Caco-2 (cell line): ENCODE measurements at places on chromosomes 2 and 18. TPM values are rescaled to one million over a fixed set of nuclear protein-coding genes. Genes with fewer than 3 reads are reported as not detected.

- no peak overlapping the region for H3K4me3 ChIP-seq
- DNase-seq: no peak
- no peaks in the 10 kb centered on the region for H3K4me1 ChIP-seq
Measured at GRCh38 chr2:204135752-204136151, 199.2 kb downstream of the ICOS start.

The GREB1 gene
- total RNA-seq: 2.2 and 2.4 TPM in 2 replicates

DNA sequence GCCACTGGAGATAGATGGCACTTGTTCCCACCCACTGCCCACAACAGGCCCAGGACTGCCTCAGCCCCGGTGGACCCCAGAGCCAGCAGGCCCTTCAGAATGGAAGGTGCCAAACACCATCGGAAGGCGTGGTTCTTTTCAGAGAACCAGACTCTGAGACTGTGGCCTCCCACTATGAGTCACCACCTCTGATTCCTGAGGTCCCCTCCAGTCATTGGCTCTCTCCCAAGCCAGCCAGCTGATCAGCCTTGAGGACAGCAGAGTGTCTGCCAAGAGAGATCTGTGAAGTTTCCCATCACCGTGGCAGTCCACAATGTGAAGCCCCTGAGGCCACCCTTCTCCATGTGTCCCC lies 10.4 kb upstream of the MAP3K2 start:
- no peak overlapping the region for H3K4me3 ChIP-seq
- no peak overlapping the region for H3K27ac ChIP-seq
- DNase-seq: peak; percentile 50

DNA sequence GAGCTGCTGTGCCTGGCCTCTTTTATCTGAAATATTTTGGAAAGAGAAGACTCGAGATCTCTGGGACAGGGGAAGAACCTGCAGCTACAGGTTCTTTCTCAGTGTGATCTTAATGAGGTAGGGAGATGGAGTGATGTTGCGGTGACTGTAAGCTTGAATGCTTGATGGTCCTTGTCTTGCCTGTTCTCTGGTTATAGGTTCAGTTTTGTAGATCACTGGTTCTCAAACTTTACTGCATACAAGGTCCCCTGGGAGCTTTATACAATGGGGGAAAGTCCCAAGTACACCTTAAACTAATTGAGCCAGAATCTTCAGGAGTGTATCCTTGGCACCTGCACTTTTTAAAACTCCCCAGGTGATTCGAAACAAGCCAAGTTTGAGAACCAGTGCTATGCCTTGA lies 136.7 kb upstream of the CXCR4 start:
- no peaks in the 10 kb centered on the region; the same call in none of the 2 replicates for H3K27me3 ChIP-seq
- no peak overlapping the region for H3K27ac ChIP-seq
- no peaks in the 10 kb centered on the region for H3K36me3 ChIP-seq
- no peak overlapping the region for H3K4me3 ChIP-seq
- no peak for DNase-seq

- DNase-seq: no peak
- H3K27ac ChIP-seq: no peak overlapping the region
- H3K27me3 ChIP-seq: no peaks in the 10 kb centered on the region
- H3K4me3 ChIP-seq: no peak overlapping the region
- H3K36me3 ChIP-seq: no peaks in the 10 kb centered on the region
- H3K4me1 ChIP-seq: peaks cover 10% of the 10 kb centered on the region
Measured at GRCh38 chr18:23631312-23631711, 31.4 kb downstream of the ANKRD29 start.

The C2orf15 gene
- total RNA-seq: 11.3 and 12.5 TPM in 2 replicates

The GCKR gene
- total RNA-seq: 0.65 TPM in 1 of 2 replicates, not detected in the other

The LHCGR gene
- total RNA-seq: not detected in 2 replicates

GRCh38 chr18:41972067-41972925 lies 17.3 kb downstream of the PIK3C3 start:
- no peak for DNase-seq
- no peaks in the 10 kb centered on the region for H3K27me3 ChIP-seq
- no peak overlapping the region for H3K27ac ChIP-seq

The KLHL30 gene
- total RNA-seq: 0.26 and 0.36 TPM in 2 replicates

DNA sequence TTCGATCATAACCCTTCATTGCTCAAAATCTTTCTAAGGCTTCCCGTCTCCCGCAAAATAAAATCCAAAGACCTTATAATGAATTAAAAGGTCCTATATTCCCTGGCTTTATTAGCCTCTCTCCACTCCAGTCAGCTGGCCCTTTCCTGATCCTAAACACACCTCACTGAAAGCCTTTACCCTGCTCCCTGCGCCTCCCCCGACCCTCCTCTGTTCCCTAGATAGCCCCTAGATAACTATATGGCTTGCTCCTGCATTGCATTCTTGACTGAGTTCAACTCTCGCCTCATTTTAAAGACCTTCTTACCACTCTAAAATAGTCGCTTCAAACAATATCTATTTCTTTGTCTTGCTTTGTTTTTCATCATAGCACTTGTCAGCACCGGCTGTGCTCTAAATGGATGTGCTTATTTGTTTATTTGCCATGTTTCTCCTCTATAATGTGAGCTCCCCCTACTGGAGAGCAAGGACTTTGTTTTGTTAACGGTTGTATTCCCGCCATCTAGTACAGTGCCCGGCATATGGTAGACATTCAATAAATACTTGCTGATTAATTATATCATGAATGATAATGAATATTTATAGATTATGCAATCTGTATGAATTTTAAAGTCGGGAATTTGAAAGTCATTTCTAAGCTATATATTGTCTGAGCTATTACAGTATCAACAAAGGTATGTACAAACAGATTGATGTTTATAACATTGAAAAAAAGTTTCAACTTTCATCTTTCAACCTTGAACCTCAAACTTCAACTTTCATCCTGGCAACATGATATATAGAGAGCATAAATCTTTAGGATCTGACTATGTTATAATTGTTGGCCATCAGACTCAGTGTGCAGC lies 32.4 kb upstream of the VIT start:
- no peaks in the 10 kb centered on the region for H3K36me3 ChIP-seq
- peaks cover 23% of the 10 kb centered on the region for H3K4me1 ChIP-seq
- no peaks in the 10 kb centered on the region for H3K27me3 ChIP-seq
- no peak overlapping the region for H3K27ac ChIP-seq
- no peak for DNase-seq
- no peak overlapping the region for H3K4me3 ChIP-seq

The CDCA7 gene
- total RNA-seq: 51.1 and 58.1 TPM in 2 replicates
